ENCODE measurements at places on chromosomes 5 and 9. TPM values are rescaled to one million over a fixed set of nuclear protein-coding genes. Genes with fewer than 3 reads are reported as not detected.

TEX48 gene
- polyA plus RNA-seq, result not detected

FOCAD gene
- polyA plus RNA-seq, result 18.0 TPM

HMCN2 gene
- 4.8 TPM for polyA plus RNA-seq

TMEM141 gene
- polyA plus RNA-seq, result 41.1 TPM

RASGEF1C gene
- 4.5 TPM for polyA plus RNA-seq

SMIM32 gene
- not detected for polyA plus RNA-seq

SEMA5A gene
- polyA plus RNA-seq, result 37.5 TPM

SLIT3 gene
- 49.8 TPM for polyA plus RNA-seq

All from muscle of arm (tissue), 14 donors.